Femur (tissue), 1 donor: ENCODE measurements at places on chromosomes 3 and 15.
A peak's percentile ranks its signal among the peaks of the same experiment; 100 is the strongest.

- DNase-seq, result no peak
Observed at GRCh38 chr3:66038384-66038725, 363 bp downstream of the MAGI1 start.

GRCh38 chr3:14377838-14378169 is 24.6 kb upstream of the SLC6A6 start:
- peak; percentile 43 for DNase-seq

GRCh38 chr15:52975941-52976449 is 185.9 kb upstream of the ONECUT1 start:
- DNase-seq, result no peak

- DNase-seq, result no peak
Observed at GRCh38 chr3:29004885-29005599, 275.8 kb upstream of the RBMS3 start.

DNA sequence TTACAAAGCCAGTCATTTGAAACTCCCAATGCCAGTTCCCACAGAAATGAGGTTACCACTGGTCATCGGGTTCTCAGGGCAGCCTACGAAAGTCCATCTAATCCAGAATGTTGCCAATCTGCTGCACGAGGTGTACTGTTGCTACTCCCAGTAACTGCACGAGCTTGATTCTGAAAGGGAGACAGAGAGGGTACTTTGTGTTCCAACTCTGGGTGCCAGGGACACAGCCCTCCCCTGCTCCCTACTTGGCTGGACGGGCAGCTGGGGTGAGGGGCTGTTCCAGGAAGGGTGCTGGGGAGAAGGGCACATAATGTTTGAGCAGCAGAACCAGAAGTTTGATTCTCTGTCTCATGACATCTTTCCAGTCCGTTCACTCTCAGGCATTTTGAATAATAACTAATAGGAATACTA is 27.1 kb upstream of the OSBPL11 start:
- no peak for DNase-seq

DNA sequence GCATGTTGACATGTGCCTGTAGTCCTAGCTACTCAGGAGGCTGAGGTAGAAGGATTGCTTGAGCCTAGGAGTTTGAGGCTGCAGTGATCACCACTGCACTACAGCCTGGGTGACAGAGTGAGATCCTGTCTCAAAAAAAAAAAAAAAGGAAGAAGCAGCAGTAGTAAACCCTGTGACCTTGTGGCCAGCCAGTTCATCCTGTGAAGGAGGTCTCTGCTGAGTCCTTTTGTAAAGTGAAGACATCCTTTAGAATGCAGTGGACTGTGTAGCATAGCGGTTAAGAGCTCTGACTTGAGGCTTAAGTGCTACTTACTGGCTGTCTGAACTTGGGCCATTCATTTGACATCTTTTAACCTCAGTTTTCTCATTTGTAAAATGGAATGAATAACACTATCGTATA is 8.3 kb downstream of the EXOSC7 start:
- DNase-seq, result no peak

DNA sequence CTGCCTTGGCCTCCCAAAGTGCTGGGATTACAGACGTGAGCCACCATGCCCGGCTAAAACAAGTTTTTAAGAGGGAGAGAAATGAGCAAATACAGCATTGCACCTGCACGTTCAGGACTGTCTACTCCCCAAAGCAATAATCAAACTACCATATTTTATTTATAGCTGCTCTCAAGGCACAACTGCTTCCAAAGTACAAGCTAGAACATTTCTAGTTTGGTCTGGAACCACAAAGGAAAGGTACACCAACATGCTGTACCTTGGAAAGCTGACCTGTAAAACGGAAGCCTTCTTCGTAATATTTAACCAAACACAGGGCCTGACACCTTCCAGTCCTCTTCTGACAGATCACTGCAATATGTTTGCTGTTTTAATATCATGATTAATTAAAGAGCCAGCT is 14.5 kb upstream of the VGLL4 start:
- no peak for DNase-seq

GRCh38 chr3:69699183-69699582 is 40.1 kb upstream of the MITF start:
- DNase-seq, result no peak

GRCh38 chr15:34246276-34246976 is 21.6 kb downstream of the EMC4 start:
- DNase-seq, result no peak

DNA sequence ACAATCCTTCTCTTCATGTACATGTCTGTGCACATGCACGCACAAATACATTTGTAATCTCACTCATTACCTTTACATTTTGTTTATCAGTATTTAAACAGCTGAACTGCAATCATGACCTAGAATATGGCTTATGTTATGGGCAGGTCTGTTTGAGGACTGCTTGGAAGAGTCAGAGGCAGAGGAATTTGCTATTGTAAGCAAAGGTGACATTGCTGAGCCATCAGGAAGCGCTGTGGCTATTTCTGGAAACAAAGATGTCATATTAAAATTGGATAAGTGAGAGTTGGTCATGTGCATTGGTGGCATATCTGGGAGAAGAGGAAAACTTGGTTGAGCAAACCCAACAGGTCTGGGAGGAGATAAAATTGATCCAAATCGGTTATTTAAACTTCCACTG is 41.6 kb downstream of the USF3 start:
- DNase-seq, result no peak

- DNase-seq, result no peak
Observed at GRCh38 chr3:39064646-39065045, 12.8 kb downstream of the WDR48 start.

GRCh38 chr3:172649987-172650386 is 60.9 kb downstream of the NCEH1 start:
- no peak for DNase-seq

GRCh38 chr15:31452595-31453557 is 126.2 kb downstream of the KLF13 start:
- no peak for DNase-seq

DNA sequence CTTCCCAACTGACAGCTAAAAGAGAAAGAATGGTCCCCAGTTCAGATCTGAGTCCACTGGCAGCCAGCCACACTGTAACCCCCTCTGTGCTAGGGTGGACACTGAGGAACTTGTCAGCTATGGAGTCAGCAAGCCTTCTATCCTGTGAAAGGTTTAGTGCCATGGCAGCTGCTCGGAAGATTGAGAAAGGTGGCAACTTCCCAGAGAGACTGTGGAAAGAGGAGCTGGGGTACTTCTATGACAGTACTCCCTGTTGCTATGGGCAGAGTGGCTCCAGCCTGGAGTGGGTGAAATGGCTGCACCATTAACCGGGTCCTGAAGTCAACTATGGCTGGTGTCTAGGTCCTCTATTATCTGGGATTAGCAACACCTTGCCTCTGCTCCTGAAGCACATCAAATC is 447.2 kb downstream of the EPHB1 start:
- no peak for DNase-seq

DNA sequence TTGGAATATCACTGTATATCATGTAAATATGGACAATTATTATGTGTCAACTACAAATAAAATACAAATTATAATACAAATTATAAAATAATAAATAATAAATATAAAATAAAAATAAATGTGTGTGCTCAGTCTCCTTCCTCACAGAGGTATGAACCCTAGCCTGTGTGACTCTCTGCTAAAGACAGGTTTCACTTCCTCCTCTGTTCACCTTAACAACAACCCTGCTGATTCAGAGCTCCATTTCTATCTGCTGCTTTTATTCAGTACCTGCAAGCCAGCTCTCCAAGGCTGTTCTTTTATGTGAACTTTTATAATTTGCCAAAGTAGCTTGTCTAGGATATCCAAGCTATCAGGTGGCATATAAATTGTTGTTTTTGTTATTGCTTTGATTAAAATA is 610.7 kb upstream of the GRM7 start:
- DNase-seq, result no peak

GRCh38 chr15:52789008-52789600 is 1.0 kb downstream of the ONECUT1 start:
- DNase-seq, result no peak

DNA sequence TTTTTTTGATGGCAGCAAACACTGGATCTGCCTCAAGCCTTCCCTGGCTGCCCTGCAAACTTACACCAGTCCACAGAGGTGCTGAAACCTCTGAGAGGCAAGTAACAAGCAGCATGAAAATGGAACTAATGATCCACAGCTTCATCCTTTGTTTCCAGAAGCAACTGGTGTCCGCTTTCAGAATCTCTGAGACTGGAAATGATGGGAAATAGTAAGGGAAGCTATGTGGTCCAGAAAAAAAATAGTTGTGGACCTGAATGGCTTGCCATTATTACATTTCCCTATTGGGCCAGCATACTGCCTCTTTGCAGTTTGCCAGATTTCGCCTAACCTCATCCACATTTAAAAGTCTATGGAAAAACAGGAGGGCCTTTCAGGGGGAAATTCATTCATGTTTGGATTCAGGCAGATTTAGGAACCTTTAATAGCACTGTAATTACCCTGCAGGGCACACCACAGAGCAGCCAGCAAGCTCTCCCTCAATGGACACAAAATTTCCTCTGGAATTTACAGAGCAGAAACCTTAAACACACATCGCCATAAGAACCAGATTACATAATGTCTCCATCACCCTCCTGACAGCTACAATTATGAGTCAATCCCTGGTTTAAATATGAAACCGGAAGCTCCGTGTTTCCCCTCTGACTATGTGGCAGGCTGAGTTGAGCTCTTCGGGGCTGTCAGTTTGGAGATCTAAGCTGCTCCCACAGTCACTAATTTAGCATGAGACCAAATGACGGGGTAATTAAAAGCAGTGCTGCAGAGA is 134.4 kb downstream of the TMCO5A start:
- DNase-seq, result peak; percentile 70

DNA sequence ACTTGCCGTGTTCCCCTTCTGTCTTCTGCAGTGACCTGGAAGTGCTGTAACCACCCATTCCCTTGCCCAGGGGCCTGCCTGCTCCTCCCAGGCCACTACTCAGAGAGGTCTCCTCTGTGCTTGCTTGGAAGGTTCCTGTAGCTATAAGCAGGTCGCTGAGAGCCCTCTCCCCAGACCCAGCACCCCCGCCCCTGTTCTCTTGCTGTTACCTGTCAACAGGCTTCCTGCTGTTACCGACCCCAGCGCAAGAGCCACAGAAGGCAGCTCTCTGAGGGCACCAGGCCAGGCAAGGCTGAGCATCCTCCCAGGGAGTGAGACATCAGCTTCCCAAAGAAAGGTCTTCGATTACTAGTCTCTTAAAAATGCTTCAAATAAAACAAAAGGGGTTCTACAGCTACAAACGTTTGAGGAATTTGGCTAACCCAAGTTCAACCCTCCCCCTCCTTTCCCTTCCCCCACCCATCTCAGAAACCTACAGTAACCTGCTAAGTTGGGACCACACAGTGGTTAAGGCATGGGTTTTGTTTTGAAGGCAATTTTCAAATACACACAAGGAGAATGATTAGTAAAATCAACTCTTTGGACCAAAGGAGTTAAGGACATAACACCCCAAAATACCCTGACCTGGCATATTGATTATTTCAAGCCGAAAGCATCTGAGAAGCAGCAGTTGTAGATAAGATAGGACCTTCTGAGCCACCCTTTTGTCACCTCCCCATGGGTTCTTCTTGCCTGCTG is 74.9 kb upstream of the MFGE8 start:
- DNase-seq, result no peak

- no peak for DNase-seq
Observed at GRCh38 chr3:58553003-58553402, 16.0 kb upstream of the ACOX2 start.

DNA sequence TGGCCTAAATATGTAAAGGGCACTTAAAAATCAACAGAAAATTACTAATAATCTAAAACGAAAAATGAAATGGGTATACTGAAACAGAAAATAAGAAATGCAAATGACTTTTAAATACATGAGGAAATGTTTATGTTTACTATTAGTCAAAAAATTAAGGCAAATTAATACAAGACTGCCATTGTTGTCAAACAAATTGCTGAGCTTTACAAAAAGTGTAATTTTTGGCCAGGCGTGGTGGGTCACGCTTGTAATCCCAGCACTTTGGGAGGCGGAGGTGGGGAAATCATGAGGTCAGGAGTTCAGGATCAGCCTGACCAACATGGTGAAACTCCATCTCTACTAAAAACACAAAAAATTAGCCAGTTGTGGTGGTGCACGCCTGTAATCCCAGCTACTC is 343.9 kb upstream of the SGO1 start:
- DNase-seq, result no peak

DNA sequence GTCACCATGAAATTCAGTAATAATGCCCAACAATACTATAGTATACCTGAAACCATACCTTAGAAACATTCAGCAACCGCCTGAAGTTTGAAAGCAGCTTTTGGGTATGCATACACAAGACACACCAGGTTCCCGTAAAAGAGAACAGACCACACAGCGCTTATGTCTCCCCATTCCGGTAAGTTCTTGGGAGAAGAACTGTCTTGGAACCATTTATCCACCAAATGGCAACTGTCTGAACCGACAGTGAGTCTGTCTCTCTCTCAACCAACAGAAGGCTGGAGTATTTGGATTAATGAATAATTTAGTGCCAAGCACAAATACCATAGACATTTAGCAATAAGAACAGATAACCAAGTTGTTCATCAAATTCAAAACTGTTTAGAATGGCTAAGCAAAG is 7.6 kb downstream of the RGMA start:
- no peak for DNase-seq

DNA sequence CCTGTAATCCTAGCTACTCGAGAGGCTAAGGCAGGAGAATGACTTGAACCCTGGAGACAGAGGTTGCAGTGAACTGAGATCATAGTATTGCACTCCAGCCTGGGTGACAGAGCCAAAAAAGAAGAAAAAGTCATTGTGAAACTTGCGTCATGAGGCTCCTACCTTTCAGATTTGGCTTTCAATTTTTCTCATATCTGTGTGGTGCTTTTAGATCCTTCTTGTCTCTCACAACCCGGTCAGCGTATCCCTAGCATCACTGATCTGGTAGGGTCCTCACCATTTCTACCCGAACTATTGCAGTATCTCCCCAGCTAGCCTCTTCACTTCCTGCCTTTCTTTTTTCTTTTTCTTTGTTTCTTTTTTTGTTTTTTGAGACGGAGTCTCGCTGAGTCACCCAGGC is 21.6 kb upstream of the GCNT3 start:
- DNase-seq, result no peak

- DNase-seq, result no peak
Observed at GRCh38 chr3:49759226-49759625, 27.1 kb downstream of the IP6K1 start.
